ENCODE measurements at places on chromosomes 5 and 9.
A peak's percentile ranks its signal among the peaks of the same experiment; 100 is the strongest.

DNA sequence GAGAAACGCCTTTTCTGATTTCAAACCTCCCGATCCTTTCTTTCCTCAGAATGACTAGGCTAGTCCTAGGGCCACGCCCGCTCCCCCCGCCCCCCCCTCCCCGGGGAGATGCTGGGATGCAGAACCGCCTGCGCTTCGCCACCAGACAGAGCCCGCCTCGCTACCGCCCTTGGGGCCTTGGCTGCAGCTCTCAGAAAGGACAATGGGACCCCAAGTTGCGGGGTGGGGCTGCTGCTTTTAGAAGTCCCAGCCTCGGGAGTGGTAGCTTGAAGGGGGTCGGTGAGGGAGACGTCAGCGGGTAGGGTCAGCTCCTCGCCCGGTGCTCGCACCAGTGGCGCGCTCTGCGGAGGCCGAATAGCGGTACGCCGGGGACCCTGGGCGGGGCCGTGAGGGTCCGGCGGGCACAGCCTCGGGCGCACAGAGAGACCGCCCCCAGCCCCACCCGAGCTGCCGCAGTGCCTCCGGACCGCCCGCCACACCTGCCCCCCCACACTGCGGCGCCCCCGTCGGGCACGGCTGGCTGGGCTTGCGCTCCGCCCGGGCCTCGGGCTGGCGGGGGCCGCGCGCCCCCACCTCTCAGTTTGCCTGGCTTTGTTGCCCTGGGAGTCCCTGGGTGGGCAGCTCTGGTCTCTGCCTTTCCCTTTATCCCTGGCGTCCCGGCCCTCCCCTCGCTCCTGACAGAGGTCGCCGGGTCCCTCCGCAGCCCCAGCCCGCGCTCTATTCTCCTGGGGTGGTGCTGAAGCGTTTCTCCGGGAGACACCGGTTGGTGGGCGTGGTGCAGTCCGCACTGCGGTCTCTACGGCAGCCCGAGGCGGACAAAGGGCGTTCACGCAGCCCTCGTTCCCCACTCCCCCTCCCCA lies 1.2 kb downstream of the MAP1B start:
- no peak for DNase-seq

DNA sequence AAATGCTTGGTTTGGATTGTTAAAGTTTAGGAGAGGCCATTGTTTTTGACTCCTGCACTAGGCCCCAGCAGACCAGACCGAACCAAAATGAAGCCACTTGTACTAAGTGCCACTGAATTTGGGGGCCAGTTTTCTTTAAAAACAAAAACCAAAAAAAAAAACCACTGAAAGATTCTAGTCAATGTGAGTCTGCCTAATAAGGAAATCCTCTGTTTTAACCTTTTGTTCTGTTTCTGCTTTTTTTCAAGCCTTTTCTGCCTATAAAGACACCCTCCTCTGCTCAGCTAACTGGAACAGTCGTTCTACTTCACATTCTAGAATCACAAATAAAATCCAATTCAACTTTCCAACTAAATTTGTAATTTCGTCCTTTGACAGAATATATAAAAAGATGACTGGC lies 64.9 kb downstream of the SERINC5 start:
- no peak for DNase-seq

DNA sequence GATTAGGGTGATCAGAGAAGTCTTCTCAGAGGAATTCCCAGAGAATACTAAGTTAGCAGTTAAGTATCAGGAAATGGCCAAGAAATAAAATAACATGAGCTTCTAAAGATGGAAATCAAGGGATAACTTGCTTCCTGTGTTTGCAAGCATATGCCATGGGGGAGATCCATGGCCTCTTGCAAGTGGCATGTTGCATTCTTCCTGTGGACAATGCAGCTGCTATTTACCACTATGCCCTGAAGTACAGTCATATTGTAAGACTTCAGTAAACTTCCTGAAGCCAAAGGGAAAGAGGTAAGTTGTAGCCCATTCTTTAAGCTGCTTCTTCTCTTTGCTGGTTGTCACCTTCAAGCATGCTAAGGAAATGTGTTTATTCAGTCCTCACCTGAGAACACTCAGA lies 154.7 kb upstream of the RUSC2 start:
- DNase-seq: no peak

- DNase-seq: no peak
These were observed 267.8 kb upstream of the CLINT1 start for GRCh38 chr5:158126442-158127405.

DNA sequence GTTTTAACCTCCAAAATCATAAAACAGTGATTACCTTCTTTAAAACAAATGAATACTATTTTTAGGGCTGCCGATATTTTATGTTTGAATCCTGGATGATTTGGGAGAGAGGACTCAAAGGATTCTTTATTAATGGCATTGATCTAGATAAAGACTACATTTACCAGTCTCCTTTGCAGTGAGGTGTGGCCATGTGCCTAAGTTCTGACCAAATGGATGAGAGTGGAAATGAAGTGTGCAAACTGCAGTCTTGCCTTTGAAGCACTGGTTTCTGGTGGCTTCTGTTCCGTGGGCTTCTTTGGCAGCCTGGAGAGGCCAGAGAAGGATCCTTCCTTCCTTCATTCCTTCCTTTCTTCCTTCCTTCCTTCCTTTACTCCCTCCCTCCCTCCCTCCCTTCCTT lies 24.3 kb upstream of the GDA start:
- no peak for DNase-seq

- no peak for DNase-seq
These were observed 37.7 kb downstream of the NR4A3 start for GRCh38 chr9:99859243-99859980.

DNA sequence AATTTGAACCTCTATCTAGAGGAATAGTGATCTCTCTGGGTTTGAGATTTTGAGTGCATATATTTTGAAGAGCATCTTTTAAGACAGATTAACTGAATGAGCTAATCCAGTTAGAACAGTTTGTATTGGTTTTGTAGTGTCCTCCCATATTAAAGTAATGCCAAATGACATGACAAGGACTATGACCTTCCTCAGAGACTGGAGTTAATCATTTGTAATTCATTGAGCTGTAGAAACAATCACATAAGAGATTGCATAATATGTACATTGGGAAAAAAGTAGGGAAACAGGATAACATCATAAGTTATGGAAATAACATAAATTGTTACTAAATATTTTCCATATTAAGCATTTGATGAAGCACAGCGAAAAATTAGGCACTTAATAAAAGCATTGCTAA lies 45.8 kb upstream of the PRDM9 start:
- no peak for DNase-seq

GRCh38 chr5:180494510-180495181 lies 467 bp downstream of the CNOT6 start:
- DNase-seq: peak; percentile 20

DNA sequence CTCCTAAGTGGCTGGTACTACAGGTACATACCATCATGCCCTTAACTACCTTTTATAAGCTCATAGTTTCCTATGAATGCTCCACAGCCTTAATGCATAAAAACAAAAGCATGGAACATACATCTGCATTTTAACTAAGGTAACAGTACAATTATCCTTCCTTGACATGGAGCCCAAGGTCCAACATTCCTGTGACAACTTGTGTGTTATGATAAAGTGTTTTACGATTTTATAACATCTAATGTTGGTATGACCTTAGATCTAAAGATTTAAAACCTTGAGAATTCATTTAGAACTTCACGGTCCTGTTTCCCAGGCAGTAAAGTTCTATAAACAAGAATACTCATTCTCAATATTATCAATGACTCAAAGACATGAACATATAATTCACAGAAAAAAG lies 43.1 kb downstream of the GNG10 start:
- DNase-seq: no peak

- DNase-seq: no peak
These were observed 65.8 kb downstream of the ERAP1 start for GRCh38 chr5:96741891-96742309.

DNA sequence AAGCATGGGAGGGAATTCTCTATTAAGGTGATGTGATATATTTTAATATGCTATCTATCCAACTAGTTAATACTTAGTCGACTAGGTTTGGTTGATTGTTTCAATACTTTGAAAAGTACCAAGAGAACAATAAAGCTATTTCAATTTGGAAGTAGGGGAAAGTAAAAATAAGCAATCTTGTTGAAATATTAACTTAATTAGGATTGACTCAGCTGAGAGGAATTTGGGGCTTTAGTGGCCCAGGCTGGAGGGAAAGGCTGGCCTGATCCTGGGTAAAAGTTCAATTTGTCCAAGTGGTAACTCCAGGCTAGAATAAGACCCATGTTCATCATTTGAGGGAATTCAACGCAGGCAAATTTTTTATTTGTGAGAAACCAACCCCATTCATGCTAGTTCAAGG lies 48.6 kb downstream of the NMUR2 start:
- DNase-seq: no peak

DNA sequence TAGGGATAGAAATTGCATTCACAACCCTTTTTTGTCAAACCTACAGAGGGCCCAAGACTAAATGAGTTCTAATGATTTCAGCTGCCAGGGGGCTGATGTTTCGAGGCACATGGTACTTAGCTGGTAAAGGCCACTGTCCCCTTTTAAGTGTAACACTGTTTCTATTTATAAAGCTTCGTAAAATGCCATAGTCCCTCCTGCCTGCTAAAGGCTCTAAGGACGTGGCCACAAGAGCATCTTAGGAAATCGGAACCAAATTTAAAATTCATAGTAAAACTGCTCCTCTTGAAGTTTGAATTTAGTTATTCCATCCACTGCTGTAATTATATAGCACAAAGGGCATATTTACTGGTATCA lies 170.3 kb upstream of the WWC1 start:
- DNase-seq: no peak

Measured in stimulated activated CD8-positive, alpha-beta memory T cell treated with anti-CD3 and anti-CD28 coated beads, Interleukin-4, amount 100 ng/mL, for 1 hour (primary cell).